ENCODE measurements at places on chromosomes 13 and 19.

DNA sequence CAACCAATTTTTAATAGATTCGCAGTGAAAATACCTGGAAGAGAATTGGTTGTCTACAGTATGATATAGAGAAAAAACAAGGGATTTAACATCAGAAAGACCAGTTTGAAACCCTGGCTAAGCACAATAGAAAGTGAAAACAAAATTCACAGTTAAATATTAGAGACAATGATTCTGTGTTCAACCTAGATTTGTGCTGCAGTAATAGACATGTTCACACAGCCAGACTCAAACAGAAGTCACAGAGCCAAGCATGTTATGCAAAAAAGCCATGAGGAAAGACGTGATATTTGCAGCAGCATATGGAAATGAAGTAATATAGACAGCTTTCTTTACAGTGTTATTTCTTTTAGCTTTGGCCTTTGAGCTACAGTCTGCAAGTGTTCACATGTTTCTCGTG is 48.1 kb downstream of the SCEL start:
- DNase-seq, result no peak

DNA sequence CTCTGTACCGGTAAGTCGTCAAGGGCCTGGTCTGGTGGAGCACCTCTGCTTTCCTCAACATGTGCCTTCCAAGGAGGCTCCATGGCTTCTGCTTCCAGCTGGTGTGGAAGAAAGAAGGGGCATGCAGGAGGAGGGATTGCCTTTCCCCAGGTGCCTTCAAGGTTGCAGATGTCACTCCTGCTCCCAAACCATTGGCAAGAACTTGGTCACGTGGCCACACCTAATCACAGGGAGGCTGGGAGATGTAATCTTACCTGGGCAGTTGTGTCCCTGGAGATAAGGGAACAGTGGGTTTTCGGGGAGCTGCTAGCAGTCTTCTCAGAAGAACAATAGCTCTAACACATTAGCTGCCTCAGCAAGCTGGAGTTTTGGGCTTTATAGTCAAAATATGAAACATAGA is 9.7 kb upstream of the GPR18 start:
- DNase-seq, result no peak

GRCh38 chr13:47478985-47479384 is 522.1 kb downstream of the SUCLA2 start:
- DNase-seq, result no peak

DNA sequence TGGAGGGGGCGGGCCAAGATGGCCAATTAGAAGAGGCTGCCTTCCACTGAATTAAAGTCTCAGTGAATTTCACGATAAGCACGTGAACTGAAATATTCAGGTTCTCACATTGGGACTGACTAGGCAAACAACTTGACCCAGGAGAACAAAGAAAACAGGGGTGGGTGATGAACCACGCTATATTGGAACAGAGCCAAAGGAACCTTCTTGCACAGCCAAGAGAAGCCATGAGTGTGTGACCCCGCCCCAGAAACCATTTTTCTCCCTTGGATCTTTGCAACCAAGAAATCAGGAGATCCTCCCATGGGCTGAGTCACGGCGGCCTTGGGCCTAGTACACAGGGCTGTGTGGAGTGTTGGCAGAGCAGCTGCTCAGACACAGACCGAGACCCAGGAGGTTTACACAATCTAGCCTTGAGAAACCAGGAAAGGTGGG is 36.8 kb downstream of the ERICH4 start:
- no peak for DNase-seq

- no peak for DNase-seq
These were observed 3.5 kb downstream of the MAP4K1 start for GRCh38 chr19:38614289-38614688.

- DNase-seq, result peak; percentile 1
These were observed 50.9 kb upstream of the TPM4 start for GRCh38 chr19:16025108-16026101.

DNA sequence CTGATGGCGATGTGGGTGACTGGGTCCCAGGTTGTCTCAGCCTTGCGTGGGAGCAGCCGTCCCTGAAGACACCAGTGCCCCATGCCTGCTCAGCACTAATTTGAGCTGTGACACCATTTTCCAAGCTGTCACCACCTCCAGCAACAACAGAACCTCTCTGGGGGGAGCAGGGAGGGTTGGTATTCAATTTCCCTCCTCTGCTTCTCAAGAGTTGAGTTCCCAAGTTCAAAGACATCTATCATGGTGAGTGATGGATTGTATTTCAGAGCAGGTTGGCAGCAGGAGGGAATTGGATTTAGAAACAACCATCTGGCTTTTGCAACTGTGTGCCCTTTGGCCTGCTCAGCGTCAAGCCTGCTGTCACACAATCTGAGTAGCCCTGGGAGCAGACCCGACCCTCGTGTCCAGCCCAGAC is 46.9 kb upstream of the UQCRFS1 start:
- DNase-seq, result no peak

GRCh38 chr19:47423203-47423882 is 4.0 kb upstream of the MEIS3 start:
- DNase-seq, result no peak

DNA sequence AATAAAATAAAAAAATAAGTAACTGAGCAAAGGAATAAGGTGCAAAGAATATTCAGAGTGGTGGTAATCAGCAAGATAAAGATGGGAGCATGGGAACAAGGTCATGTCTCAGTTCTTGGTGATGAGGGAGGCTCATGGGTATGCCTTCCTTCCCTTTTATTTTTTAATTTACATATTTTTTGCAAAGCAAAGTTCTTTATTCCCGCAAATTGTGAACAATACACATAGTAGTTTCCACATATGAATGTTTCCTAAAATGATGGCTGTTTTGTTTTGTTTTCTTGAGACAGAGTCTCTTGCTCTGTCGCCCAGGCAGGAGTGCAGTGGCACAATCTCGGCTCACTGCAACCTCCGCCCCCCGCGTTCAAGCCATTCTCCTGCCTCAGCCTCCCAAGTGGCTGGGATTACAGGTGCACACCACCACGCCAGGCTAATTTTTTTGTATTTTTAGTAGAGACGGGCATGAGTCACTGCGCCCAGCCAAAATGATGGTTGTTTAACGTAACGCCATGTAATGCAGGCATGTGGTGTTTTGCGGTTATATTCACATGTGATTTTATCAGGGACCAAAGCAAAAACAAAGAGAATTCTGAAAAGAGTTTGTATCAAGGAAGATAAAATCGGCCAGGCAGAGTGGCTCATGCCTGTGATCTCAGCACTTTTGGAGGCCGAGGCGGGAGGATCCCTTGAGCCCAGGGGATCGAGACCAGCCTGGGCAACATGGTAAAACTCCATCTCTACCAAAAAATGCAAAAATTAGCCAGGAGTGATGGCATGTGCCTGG is 4.5 kb upstream of the ADGRE2 start:
- DNase-seq, result no peak

- DNase-seq, result no peak
These were observed 21.9 kb upstream of the USP12 start for GRCh38 chr13:27193496-27193895.

GRCh38 chr13:99867535-99868257 is 103.9 kb downstream of the ZIC5 start:
- no peak for DNase-seq

DNA sequence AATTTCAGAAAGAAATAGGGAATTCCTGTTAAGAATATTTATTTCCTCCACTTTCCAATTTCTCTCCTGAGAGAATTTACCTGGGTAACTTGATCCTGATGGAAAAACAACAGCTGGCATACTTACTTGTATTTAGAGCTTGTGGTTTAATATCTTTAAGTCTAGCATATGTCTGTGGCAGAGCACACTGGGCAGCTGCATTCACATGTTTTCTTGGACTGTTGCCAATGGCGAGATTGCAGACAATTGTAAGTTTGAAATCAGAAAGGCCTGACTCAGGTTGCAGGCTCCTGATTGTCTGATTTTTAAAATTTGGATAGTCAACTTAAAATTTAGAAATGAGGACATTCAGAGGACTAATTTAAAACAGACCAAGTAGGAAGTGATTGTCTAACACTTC is 66.9 kb downstream of the NHLRC3 start:
- no peak for DNase-seq

DNA sequence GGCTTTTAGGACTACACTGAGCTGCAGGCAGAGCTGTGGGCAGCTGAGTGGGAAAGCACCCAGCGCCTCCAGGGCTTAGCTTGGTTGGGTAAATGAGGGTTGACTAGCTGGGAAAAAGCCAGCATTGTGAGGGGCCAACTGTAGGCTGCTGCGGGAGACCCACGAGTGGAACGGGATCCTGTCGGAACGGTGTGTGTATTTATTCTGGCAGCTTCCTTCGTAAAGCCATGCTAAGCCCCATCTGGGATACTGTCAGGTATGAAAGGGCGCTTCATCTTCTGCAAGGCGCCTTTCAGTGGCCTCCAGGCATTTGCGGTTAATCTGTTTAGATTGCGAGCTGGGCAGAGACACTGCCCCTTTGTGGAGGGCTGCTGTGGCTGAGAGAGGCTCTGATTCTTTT is 39.5 kb upstream of the CNMD start:
- DNase-seq, result no peak

Data from CD4-positive, alpha-beta T cell treated with Interleukin-2 at 100 ng/mL for 4 hours (primary cell).